ENCODE measurements at places on chromosomes 7 and 10.

GRCh38 chr10:49419005-49419404 lies 23.1 kb upstream of the DRGX start:
- DNase-seq = no peak

- DNase-seq = no peak
Measured at GRCh38 chr10:46033602-46034011, 3.2 kb upstream of the NCOA4 start.

DNA sequence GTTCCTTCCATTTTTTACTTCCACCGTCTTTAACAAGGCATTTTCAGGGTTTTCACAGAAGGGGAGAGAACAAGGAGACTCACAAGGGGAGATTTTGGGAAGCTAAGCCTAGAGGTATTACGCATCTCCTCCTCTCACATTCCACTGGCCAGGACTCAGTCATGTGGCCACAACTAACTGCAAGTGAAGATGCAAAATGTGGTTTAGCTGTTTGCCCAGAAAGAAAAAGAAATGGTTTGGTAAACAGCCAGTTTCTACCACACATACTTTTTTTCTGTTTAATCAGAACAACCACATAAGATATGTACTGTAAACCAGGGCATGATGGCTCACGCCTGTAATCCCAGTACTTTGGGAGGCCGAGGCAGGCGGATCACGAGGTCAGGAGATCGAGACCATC lies 21.4 kb upstream of the HELLS start:
- DNase-seq = no peak

DNA sequence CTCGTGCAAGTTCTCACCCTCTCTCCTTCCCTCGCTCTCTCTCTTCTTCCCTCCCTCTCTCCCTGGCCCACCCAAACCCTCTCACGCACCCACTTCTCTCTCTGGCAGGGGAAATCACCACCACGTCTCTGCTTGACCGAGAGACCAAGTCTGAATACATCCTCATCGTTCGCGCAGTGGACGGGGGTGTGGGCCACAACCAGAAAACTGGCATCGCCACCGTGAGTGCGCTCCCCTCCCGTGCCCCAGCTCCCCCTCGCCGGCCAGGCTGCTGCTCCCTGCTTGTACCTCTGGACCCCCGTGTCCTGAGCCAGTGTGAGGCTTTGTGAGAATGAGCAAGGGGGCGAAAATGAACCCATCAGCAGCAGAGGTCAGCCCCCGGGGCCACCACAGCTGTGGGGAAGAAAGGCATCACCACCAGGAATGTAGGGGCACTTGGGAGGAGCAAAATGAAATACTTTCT lies 25.5 kb downstream of the C10orf105 start:
- DNase-seq = no peak

DNA sequence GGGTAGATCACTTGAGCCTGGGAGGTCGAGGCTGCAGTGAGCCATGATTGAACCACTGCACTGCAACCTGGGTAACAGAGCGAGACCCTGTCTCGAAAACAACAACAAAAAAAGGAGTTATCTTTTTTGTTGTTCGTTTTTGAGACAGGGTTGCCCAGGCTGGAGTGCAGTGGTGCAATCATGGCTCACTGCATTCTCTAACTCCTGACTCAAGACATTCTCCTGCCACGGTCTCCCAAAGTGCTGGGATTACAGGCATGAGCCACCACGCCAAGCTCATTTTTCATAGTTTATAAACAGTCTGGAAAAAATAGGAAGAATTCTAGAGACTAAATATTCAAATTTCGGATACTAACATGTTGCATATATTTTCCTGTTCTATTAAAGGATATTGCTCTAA lies 29.4 kb downstream of the SFXN4 start:
- no peak for DNase-seq

DNA sequence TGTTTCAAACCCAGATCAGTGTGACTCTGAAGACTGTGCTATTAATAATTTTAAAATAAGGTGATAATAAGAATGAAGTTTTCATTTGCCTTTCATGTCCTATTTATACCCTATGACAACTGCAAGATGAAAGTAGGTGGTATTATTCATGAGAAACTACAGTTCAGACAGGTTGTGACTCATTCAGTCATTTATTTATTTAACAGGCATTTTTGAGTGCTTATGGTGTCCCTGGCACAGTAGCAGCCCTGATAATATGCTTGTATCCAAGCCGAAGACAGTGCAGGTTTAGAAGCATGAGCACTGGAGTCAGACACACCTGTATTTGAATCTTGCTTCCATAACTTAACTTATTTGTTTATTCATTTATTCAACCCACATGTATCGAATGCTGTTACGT lies 87.1 kb downstream of the FZD1 start:
- no peak for DNase-seq

DNA sequence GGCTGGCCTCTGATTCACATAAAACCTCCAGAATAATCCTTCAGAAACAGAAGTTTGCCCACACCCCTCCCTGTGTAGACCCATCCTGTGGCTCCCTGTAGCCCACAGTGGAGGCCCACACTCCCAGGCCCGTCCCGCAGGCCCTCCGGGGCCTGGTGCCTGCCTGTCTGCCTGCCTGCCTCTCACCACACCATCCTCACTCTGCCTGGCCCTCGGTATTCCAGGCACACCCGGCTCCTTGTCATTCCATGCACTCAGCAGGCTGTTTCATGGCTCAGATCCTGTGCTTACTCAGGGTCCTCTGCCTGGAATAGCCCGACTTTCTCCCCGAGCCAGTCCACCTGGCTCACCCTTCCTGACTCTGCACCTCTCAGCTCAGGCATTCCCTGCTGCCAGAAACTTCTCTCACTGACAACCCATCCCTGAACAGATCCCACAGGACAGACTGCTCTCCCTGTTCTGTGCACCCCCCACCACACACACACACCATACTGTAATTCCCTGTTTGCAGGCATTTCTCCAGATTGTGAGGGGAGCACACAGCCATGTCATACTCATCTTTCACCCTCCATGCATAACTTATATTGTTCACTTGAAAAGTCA lies 498.0 kb upstream of the ZMIZ1 start:
- DNase-seq = no peak

GRCh38 chr10:28054228-28054860 lies 55.5 kb upstream of the ODAD2 start:
- no peak for DNase-seq

DNA sequence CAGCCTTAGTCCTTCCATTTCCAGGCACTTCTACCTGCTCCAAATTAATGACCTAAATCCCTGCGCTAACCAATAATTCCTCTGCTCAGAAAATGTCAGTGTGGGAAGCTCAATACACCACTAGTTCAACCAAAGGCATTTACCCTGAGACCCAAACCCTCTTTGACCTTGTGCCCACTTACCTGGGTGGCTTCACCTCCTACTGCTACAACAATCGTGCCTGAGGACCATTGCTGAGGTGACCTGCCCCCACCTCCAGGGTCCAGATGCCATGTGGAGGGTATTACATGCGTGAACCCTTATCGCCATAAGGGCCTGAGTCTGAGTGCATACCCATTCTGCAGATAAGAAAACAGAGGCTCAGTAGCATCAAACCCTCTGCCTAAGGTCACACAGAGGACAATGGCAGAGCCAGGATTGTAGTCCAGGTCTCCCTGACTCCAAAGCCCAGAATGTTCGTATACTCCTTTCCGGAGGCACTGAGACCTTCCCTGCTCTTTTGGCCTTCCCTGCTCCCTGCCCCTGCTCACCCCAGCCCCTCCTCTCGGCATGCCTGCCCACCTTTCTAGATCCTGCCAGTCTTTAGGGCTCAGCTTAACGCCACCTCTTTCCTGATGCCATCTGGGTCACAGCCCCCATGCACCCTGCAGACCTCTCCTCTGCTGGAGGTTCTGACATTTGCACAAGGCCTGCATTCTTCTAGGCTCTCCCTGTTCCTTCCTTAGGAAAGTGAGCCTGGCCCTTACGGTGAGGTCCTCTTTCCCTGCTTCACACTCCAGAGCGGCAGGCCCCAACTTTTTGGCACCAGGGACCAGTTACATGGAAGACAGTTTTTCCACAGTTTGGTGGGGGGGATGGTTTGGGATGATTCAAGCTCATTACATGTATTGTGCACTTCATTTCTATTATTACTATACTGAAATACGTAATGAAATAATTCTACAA lies 94.9 kb downstream of the CHST15 start:
- DNase-seq = no peak

GRCh38 chr10:14056610-14057332 lies 274.0 kb downstream of the FRMD4A start:
- no peak for DNase-seq

DNA sequence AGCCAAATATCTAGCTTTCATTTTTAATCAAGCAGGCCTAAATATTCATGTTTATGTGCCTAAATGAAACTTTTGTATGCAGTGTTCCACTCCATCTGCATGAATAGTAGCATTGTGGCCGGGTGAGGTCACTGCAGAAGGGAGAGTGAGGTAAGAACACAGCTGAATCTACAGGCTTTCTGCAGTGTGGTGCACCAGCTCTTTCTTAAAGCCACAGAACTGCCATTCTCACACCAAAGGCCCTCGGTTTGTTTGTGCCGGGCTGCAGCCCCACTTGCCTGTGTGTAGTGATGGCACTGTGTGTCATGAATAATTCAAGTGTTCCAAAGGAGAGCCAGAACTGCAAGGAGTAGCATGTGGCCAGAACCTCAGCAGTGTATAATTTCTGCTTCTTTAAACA lies 204.1 kb downstream of the TRIL start:
- DNase-seq = no peak

DNA sequence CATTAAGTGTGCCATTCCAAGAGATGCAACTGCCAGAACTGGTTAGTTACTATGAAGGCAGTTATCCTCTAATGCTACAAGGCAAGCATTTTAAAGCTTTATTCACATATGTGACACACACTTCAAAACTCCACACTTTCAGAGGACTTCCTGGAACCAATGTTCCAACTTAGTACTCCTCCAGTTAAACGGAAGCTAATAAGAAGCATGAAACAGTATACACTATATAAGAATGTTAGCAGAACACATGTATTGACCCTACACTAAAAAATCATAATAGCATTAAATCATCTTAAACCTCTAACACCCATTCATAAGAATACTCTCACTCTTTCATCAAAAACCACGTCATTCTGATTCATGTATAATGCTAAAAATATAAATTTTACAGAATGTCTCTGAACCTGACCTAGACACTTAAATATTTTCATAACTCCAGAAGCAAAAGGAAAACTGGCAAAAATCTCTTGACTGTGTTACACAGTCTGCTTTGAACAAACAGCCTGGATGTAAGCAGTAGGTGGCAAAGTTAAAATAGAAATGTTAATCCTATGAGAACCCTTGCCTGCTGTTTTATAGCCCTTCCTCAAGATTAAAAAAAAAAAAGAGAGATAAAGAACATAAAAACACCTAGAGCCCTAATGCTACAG lies 135.0 kb downstream of the SEMA3C start:
- no peak for DNase-seq

DNA sequence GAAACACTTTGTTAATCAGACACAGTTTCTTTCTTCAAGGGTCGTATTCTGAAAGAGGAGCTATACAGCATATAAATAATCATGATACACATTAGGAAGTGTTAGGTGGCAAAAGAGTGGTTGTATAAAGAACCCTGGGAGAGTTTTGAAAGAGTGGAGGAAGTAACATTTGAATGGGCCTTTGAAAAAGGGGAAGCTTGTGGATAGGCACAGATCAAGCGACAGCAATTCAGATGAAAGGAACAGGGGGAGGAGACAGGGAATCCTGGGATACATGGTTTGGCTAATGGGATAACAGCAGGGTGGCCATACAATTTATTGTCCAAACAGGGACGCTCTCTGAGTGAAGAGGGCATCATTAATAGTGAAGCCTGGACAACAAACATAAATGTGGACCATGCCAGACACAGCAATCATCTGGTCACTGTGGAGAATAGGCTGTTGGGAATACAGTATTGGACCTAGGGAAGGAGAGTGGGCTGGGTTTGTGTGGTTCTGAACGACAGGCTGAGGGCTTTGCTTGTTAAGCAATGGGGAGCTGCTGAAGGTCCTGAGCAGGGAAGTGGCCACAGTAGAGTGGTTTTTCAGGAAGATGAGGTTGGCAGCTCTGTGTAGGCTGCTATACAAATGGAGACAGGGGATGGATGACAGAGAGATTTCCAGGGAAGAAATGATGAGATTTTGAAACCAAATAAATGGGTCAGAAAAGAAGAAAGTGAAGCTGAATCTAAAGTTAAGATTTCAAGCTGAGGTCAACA lies 75.9 kb downstream of the ICA1 start:
- DNase-seq = no peak

GRCh38 chr10:61217851-61218565 lies 235.2 kb downstream of the TMEM26 start:
- DNase-seq = no peak

DNA sequence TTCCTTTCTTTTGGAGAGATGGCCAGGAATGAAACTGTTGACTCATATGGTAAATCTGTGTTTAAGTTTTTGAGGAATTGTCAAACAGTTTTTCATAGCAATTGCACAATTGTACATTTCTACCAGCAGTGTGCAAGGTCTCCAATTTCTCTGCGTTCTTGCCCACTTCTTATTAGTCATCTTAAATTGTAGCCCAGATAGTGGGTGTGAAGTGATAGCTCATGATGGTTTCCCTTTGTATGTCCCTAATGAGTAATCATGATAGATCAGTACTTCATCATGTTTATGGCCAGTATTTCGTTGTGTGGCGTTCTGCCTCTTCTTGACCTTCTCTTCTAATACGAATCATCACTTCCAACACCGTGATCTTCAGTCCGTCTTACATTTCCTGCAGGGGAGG lies 136.3 kb downstream of the DOCK1 start:
- no peak for DNase-seq

DNA sequence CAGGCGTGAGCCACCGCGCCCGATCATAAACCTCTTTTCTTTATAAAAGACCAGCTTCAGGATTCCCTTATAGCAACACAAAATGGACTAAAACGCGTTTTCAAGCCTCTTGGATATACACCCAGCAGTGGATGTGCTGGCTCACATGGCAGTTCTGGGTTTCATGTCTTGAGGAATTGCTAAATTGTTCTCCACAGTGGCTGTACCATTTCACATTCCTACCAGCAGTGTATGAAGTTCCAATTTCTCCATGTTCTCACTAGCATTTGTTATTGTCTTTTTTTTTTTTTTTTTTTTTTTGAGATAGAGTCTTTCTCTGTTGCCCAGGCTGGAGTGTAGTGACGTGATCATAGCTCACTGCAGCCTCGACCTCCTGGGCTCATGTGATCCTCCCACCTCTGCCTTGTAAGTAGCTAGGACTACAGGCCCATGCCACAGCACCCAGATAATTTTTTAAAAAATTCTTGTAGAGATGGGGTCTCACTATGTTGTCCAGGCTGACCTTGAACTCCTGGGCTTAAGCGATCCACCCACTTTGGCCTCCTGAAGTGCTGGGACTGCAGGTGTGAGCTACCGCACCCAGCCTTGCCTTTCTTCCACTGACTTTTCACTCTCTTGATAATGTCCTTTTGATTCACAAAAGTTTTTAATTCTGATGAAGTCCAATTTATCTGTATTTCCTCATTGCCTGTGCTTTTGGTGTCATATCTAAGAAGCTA lies 17.4 kb downstream of the TECPR1 start:
- no peak for DNase-seq

Measured in omental fat pad (tissue), 4 donors.